Kidney tubule cell (primary cell): ENCODE measurements at places on chromosomes 13 and 19.

GRCh38 chr13:48132961-48133360, 38.1 kb upstream of the MED4 start:
- no peak for DNase-seq

DNA sequence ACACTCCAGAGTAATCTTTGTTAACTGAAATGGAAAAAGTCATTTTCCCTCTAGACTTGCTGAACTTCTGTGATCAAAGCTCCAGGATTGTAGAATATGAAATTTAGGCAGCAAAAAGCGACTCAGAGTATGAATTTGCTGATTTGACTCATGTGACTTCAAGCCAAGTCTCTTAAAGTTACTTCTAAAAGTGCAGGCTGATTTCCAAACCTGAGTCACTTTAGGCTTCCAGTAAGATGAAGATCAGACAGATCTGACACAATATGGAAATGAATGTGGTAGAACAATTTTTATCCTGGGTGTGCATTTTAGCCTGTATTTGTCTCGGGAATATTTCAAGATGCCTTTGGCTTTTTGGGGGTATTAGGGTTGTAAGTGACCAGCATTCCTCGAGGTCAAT, 151.0 kb upstream of the TMTC4 start:
- no peak for DNase-seq

DNA sequence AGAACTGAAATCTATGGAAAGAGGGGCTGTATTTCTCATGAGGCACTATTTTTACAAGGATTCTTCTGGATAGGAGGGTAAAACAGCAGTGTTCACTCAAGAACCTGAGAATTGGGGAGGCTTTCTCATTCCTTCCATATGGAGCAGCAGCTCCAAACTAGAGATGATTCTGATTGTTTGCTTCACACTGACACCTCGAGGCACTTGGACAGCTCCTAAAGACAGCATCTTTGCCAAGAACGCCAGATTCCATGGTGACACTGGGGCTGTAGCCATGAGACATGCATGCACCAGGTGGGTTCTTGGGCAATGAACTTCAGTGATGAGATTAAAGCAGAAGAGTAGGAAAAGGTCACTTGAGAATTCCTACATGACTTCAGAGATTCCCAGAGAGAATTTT, 361.5 kb upstream of the HTR2A start:
- no peak for DNase-seq

GRCh38 chr13:90757127-90757680, 590.3 kb upstream of the MIR17HG start:
- no peak for DNase-seq

GRCh38 chr13:32589471-32589870, 3.2 kb downstream of the PDS5B start:
- no peak for DNase-seq

DNA sequence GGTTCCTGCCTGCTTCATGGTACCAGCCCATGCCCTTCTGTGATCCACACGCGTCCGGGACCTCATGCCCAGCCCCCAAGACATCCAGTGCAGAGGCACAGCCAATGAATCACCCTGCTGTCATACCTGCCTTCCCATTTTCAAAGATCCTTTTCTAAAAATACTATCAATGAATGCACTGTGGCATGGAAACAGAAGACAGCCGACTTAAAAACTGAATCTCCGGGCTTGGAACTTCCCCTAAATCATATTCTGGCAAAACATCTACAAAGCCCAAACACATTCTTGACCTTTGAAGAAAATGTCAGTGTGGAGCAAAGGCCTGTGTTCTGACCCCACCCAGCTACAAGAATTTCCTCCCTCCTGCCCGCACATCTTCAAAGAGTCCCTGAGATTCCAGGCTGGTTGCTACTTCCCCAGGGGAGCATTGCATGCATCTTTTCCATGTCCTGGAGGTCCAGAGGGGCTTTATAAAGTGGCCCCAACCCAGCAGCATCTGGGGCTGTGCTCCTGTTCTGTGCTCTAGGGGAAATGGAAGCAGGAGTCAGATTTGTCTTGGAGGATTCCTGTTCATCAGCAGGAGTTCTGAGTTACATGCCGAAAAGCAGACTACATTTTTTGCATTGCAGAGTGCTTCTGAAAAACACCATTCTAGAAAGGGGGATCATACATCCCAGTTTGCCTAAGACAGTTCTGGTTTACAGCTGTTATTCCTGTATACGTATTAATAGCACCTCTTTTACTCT, 135.2 kb downstream of the USP12 start:
- DNase-seq = peak; percentile 44

- no peak for DNase-seq
These were observed 9.0 kb downstream of the PPP1R14A start for GRCh38 chr19:38247126-38247525.

DNA sequence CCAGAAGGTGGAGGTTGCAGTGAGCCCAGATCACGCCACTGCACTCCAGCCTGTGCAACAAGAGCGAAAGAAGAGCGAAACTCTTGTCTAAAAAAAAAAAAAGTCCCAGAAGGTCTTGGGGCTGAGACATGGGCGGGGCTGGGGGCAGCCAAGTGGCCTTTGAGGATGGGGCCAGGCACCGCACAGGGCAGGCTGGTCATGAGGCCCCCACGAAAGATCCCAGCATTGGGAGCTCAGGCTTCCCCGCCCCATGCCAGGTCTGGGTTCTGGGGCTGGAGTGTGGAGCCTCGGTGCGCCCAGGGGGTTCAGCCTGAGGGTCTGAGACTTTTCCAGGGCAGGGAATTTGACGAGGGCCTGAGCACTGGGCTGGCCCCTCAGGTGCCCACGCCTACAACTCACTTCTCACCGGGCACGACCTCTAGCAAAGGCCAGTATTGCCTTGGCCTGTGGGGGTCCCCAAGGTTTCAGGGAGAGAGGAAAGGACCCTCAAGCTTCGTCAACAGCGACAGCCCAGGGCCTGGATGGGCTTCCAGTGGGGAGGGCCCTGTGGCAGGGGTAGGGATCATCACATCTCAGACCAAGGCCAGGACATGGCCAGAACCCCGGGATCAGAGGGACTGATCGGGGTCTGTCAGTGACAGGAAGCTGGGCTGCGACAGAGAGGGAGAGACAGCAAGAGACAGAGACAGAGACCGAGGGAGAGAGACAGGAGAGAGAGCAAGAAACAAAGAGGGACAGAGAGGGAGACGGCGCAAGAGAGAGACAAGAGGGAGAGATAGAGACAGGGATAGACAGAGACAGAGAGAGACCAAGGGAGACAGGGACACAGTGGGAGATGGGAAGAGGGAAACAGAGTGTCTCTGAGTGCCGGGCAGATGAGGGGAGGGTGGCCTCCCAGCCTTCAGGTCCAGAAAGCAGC, 7.5 kb upstream of the MEX3D start:
- DNase-seq = no peak

GRCh38 chr13:35698911-35699576, 222.6 kb upstream of the MAB21L1 start:
- no peak for DNase-seq

DNA sequence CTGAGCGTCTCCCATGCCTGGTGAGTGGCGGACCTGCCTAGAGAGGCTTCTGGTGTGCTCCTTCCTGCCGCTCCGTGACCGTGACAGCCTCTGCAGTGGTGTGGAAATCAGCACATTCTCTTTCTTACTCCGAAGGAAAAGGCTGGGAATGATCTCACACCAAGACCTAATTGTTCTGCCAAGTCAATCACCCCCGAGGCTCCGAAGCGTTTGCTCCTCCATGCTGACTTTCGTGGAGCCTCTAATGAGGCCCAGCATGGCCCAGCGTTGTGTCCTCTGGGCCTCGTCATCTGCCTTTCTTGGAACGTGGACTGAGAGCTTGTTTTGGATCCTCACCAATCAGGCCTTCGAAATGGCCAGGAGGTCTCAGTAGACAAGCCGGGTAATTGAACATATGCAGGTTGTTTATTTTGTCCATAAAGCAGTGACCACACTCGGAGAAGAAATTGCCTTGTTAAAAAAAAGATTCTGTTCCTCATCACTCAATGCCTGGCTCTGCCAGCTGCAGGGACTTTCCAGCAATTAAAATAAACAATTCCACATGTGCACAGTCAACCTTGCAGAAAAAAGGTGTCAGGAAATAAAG, 107.1 kb downstream of the UBL3 start:
- DNase-seq = peak; percentile 46

DNA sequence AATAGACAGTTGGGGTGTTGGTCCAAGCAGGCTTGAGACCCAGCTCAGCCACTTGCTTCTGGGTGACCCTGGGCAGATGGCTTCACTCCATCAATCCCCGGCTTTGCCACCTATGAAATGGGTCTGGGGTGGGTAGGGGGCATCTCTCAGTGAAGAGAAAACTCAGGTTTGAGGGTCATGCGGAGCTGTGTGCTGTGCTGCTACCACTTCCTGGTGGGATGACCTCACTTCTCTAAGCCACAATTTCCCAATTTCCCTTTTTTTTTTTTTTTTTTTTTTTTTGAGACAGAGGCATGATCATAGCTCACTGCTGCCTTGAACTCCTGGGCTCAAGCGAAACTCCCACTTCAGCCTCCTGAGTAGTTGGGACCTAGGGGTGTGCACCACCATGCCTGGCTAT, 4.6 kb upstream of the PLAUR start:
- peak; percentile 71 for DNase-seq

DNA sequence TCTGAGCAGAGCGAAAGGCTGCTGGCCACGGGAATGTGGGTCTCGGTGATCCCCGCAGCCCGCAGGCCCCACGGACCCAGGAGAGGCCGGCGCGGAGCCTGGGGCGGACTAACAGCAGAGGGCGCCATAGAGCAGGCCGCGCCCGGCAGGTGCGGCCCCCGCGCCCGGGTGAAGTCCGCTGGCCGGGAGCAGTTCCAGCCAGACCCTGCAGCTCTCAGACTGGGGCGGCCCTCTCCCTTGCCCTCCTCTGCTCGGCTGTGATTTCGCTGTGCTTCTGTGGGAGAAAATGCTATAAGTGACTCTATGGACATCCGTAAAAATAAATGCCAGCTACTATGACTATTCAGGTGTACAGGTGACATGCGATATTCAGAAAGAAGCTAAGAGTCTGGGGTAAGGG, 37.7 kb downstream of the GSX1 start:
- DNase-seq = peak; percentile 50

- no peak for DNase-seq
These were observed 2.9 kb upstream of the ZIC5 start for GRCh38 chr13:99974296-99974938.

DNA sequence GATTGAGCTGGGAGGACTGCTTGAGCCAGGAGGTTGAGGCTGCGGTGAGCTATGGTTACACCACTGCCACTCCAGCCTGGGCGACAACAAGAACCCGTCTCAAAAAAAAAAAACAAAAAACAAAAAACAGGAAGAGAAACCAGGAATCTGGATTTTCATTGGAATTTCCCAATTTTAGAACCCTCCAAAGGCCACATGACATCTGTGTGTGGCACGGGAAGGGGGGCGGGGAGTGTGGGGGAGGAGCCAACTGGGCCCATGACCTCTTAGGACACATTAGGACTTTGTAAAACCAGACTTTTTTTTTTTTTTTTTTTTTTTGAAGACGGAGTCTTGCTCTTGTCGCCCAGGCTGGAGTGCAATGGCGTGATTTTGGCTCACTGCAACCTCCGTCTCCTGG, 21.2 kb upstream of the MYDGF start:
- DNase-seq = no peak

DNA sequence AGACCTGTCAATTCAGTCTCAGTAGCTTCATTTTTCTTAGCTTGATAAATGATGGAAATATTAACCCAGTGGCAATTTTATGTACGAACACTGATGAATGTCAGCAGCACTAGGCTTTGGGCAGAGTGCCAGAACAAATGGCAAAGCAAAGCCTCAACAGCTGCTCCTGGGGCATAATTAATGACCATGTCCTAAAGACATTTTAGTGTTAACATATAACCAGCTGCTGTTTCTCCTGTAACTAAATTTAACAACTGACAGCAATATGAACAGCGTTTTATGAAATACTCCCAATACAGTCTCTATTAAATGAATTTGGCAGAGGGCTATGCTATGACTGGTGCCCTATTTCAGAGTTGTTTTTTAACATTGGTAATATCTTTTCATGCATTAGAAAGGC, 47.1 kb downstream of the ZNF568 start:
- no peak for DNase-seq

DNA sequence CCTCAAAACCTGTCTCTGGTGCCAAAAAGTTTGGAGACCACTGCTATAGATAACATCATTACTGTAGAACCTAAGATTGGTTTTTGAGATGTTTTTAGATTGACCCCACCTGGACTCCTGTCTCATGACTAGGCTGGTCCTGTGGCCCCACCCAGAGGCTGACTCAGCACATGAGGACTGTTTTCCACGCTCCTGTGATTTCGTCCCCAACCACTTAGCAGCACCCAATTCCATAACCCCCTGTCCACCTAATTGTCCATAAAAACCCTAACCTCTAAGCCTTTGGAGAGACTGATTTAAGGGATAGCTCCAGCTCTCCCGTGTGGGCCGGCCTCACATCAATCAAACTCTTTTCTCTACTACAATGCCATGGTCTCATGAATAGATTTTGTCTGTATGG, 25.6 kb upstream of the GAS6 start:
- DNase-seq = peak; percentile 54

DNA sequence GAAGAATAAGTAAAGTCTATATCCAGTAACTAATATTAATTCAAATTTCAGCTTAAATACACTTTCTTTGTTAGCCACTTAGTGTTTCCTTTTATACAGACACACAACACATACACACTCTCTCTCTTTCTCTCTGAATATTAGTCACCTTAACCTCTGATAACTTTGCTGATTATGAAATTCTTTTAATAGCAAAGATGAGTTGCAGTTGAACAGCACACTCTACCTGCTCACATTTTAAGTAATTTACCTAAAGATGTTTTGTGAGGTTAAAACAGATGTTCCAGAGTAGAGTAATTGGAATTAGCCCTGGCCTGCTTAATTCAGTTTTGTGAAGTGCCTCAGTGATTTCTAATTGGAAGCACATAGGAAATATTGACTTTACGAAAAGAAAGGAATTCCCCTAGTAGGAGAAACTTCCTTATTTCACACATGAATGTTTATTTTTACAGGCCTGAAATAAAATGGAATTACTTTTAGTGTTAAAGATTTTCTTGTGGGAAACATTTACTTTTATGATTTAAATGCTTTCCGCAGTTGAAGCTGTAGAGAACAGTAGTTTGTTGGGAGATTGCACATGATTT, 184.3 kb downstream of the MYO16 start:
- peak; percentile 51 for DNase-seq

DNA sequence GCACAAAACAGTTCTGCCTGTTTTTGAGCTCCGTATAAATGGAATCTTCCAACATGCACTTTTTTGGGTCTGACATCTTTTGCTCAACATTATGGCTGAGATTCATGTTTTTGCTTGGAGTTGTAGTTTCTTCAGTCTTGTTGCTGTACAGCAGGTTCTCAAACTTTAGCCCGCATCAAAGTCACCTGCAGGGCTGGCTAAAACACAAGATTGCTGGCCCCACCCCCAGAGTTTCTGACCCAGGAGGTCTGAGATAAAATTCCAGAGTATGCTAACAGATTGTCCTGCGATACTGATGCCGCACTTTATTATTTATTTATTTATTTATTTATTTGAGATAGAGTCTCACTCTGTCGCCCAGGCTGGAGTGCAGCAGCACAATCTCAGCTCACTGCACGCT, 79.8 kb upstream of the WASF3 start:
- DNase-seq = no peak

- DNase-seq = no peak
These were observed 8.7 kb downstream of the PRR12 start for GRCh38 chr19:49599378-49600295.

- no peak for DNase-seq
These were observed 258.2 kb upstream of the EDNRB start for GRCh38 chr13:78176880-78177279.
